ENCODE measurements at places on chromosomes 3 and 15.

DNA sequence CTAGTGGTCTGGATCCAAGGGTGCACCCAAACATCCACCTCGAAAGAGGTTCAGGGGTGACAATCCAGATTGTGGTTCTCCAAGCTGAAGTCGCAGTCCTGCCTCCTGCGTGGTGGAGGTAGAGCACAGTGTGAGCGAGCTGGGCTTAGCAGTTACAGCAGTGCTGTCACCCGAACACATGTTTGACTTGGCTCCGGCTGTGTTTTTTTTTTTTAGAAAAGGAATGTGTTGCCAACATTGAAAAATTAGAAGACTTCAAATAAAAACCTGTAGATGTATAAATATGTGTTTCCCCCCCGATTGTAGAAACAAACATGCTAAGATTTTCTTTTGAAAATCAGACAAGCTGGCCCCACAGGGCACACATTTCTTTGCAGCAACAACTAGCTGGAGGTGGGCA, 530.8 kb downstream of the SHQ1 start:
- no peak for DNase-seq

- no peak for DNase-seq
These were observed 209.0 kb upstream of the ALCAM start for GRCh38 chr3:105157766-105158085.

DNA sequence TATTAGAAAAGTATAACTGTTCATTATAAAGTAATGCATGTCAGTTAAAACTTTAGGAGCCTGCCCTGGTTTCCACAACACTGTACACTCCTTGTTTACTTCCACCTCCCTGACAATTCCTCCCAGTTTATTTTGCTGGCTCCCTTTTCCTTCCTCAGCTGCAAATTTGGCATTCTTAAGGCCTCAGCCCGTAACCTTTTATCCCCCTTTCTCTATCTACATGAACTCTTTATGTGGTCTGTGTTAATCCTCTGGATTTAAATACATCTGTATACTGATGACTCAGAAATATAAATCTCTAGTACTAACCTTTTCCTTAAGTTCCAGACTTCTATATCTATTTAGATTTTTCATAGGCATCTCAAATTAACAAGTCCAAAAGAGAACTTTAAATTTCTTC, 143.6 kb downstream of the OTOL1 start:
- no peak for DNase-seq

DNA sequence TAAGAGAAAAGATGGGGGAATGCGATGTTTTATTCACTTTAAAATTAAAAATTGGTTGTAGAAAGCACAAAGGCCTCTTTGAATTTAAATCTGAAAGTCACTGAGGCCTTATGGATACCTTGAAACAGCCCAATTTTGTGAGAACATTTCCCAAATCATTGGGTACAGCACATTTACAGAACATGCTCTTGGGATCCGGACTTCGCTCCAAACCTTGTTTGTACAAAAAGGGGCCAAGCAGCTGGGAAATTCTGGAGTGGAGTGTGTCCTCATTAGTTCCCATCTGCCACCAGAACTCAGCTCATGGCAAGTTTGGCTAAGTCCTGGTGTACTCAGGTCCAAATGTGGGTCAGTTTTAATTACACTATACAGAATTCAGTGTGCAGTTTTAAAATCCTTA, 254.2 kb downstream of the ZBTB20 start:
- DNase-seq = no peak

- DNase-seq = no peak
These were observed 235.7 kb upstream of the THBS1 start for GRCh38 chr15:39345176-39345575.

- no peak for DNase-seq
These were observed 92.7 kb upstream of the BLM start for GRCh38 chr15:90624278-90624981.

GRCh38 chr3:191762323-191762960, 301.5 kb downstream of the PYDC2 start:
- DNase-seq = no peak

GRCh38 chr3:174767853-174768382, 91.2 kb upstream of the NAALADL2 start:
- DNase-seq = no peak

DNA sequence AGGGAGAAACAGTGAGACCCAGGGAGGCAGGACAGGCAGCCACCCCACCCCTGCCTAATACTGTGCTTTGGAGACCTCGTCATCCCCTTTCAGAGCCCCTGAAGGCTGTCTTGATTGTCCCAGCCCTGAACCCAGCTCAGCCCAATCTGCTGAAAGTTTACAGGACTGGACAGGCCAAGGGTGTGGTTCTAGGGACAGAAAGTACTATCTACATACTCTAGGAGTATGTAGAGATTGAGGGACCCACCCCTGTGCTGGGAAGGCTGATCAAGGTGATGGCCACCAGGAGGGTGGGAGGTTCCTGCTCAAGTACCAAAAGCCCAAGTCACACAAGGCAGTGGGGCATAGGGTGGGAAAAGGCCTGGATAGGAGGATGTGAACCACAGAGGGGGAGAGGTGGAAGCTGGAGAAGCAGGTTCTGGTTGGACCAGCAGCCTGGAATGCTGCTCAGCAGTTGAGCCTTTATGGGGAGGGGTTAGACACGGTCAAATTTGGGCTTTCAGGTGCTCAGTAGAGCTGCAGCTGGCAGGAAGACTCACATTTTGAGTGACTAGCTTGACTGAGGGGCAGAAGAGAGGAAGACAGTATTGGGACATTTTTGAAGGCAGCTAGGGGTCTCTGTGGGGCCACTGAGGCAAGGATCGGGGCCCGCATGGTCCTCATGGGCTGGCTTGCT, 6.7 kb downstream of the NBEAL2 start:
- no peak for DNase-seq

GRCh38 chr15:38598749-38599148, 34.1 kb upstream of the RASGRP1 start:
- no peak for DNase-seq

GRCh38 chr3:119595639-119596334, 1.9 kb upstream of the PLA1A start:
- no peak for DNase-seq

- DNase-seq = no peak
These were observed 9.4 kb downstream of the IGF1R start for GRCh38 chr15:98657721-98658120.

DNA sequence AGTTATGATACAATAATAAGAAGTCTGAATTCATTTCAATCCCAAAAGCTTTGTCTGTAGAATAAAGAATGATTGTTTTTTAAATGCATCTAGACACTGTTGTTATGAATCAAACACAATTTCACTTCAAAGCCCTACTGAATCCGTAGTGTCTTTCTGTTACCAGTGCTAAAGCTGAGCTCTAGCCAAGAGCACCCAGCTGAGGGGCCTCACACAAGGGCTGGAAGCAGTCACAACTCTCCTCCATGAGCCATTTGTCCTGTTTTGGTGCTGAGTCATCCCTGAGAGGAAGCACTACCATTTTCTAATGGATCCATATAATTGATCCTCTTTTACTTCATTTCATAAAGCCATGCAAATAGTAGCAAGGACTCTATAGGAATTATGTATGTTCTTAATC, 158.2 kb upstream of the ANKRD28 start:
- no peak for DNase-seq

GRCh38 chr3:16396202-16396601, 117.3 kb downstream of the RFTN1 start:
- DNase-seq = no peak

DNA sequence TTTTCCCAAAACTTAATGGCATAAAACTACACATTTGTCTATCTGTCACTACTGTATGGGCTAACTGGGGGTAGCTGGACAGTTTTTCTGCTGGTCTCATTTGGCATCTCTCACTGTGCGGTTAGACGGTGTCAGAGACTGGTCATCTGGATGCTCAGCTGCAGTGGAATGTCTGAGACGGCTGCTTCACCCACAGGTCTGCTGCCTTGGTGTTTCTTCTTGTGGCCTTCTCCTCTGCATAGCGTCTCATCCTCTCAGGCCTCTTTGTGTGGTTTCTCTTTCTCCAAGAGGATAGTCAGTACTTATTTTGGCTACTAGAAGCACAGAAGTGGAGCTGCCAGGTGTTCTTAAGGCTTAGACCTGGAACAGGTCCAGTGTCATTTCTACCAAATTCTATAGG, 35.9 kb upstream of the GOLGA6L9 start:
- DNase-seq = no peak

DNA sequence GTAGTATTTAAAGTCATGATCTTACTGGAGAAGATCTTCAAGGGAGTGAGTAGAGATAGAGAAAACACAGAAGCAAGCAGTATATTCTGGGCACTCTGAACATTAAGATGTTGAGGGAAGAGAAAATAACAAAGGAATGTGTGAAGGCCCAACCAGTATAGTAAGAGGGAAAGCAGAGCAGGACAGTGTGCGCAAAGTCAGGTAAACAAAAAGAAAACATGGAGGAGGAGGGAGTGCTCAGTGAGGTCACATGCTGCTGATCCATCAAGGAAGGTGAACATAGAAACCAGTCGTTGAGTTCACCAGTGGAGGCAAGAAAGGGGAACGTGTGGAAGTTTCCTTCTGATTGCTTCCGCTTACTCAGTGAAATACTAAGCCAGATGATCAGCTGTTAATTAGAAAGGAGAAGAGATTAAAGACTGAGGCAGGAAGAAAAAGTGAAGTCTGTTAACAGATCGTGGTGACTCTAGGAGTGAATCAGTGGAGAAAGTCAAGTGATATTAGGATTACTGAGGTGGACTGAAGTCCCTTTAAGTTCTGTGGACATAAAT, 47.2 kb downstream of the OPA1 start:
- no peak for DNase-seq

DNA sequence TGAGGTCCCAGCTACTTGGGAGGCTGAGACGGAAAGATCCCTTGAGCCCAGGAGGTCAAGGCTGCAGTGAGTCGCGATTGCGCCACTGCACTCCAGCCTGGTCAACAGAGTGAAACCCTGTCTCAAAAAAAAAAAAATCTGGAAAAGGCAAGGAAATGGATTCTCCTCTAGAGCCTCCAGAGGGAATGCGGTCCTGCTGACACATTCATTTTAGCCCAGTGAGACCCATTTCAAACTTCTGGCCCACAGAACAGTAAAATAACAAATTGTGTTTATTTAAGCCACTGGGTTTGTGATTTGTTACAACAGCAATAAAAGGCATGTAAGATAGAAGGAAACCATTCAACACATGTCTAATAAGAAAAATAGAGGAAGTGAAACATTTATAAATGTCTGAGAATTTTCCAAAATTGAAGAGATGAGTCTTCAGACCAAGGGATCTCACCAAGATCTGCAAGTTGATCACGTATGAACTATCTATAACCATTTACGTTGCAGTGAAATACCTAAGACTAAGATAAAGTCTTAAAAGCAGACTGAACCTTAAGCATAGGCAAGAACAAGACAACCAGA, at the start of gene HTR3E:
TSS of gene HTR3E (plus strand) at position 254 of the 573 bp plus-strand sequence. CDS start 466 bp downstream, outside the sequence.
- DNase-seq = no peak

- no peak for DNase-seq
These were observed 45.5 kb downstream of the PPM1L start for GRCh38 chr3:160801386-160802118.

DNA sequence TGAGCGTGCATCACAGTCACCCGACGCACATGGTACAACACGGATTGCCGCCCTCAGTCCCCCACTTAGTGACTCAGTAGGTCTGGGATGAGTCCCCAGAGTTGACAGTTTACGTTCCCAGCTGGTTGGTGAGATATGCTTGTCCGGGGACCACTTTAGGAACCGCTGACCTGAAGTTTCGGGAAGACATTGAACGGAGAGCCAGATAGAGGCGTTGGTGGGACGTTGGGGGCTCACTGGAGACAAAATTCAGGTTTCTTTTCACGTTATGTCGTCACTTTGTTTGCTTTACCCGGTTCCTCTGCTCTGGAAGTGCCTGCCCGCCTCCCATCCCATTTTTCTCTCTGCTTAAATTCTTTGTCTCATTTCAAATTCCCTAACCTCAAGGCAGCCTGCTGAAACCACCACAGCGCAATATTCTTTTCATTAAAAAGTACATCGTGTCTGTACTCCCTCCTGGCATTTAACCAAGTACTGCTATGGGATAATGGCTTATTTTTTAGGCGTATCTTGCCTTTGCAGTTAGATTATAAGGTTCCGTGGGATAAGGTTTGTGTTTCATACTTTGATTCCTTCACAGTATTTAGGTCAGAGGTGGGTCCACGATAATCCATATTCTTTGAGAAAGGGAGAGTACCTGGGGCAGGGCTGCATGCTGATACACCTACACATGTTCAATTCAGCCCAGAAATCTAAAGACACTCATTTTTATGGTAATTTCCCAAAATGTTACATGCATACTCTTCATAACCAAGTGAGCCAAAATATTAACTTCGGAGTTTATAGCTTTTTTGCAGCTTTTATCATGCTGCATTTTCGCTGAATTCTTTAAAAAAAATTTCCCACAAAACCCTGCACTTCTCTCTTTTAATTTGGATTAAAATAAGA, 921 bp downstream of the LMLN start:
- DNase-seq = no peak

- DNase-seq = no peak
These were observed 63.0 kb downstream of the TMEM44 start for GRCh38 chr3:194570235-194570634.

- DNase-seq = no peak
These were observed 124.9 kb downstream of the LPP start for GRCh38 chr3:188278717-188279324.

GRCh38 chr15:87767516-87767915, 489.0 kb downstream of the NTRK3 start:
- no peak for DNase-seq

- no peak for DNase-seq
These were observed 215.2 kb downstream of the PCCB start for GRCh38 chr3:136465296-136465695.

DNA sequence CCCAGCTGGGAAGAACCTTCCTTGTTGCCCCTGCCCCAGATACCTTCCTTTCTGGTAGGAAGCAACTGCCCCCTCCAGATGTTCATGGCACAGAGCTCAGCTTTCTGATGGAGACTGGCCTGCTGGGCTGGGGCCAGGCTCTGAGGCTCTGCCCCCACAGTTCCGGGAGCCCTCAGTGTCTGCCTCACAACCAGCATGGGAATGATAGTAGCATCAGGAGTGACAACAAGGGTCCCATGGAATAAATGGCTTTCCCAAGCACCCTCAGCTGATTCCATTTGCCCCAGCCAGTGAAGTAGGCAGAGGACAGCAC, 65.6 kb upstream of the IQSEC1 start:
- no peak for DNase-seq

DNA sequence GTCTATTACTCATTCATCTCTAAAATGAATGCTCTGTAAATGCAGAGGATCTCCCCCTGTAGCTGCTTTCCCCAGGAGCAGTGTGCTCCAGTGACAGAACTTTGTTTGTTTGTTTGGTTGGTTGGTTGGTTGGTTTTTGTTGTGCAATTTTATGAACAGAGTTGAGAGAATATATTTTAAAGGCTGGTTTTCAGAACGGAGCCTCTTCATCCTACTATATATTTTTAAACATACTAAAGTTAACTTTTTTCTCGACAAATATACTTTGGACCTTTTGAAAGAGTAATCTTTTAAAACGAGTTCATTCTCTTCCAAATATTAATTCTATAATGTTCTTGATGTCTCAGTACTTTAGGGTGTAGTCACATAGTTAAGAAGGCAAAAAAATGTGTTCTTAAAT, 20.2 kb downstream of the RYR3 start:
- DNase-seq = no peak

GRCh38 chr3:171342200-171342599, 118.0 kb downstream of the TNIK start:
- DNase-seq = no peak

GRCh38 chr15:65790694-65791334, 1.3 kb downstream of the DENND4A start:
- no peak for DNase-seq
